ENCODE measurements at places on chromosomes 5 and 9.

- peak; percentile 35 for DNase-seq
These were observed 132.1 kb downstream of the AP3B1 start for GRCh38 chr5:78162253-78162862.

DNA sequence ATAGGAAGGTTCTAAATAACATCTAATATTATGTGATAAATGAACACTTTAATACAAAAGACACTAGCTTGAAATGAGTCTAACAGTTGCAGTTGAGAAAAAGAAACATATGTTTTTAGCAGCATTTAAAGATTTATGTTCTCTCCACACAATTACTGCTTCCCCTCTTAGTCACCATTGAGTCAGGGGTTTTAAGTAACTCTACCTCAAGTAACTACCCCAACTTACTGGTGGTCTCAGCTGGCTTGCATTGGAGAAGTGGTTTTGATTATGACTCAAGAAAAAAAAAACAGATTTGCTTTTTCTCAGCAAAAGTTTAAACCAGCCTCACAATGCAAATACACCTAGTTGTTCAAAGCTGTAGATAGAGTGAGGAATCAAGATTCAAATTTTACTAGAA is 1216.5 kb upstream of the CDH9 start:
- DNase-seq, result peak; percentile 13

DNA sequence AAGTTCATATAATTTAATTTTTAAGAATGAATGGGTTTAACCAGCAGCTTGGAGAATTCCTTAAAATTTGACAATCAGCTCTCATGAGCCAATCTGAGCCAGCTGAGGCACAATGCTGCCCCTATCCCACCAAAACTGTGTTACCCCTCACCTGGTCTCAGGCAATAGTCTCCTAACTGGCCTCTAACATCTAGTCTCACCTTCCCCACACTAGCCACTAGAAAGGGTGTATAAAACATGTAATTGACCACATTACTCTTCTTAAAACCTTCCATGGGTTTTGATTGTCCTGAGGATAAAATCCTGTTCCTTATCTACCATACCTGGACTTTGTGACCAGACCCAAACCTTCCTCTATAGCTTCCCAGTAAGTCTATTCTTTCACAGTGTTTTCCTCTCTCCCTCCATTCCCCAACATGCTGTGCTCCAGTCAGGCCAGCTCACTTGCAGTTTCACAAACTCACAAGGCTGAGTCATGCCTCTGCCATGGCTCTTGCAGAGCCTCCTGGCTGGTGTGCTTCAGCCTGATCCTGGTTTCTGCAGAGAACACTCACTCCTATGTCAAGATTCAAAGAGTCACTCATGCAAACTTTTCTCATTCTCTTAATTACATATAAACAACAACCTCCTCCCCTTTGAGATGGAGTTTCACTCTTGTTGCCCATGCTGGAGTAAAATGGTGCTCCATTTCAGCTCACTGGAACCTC is 16.0 kb upstream of the ZCCHC7 start:
- peak; percentile 81 for DNase-seq

GRCh38 chr9:127706836-127707241 is at the start of gene CFAP157:
Gene CFAP157, plus strand, starts transcription at chr9:127706988. Its CDS starts 44 bp downstream, at chr9:127707032.
- DNase-seq, result peak; percentile 56

DNA sequence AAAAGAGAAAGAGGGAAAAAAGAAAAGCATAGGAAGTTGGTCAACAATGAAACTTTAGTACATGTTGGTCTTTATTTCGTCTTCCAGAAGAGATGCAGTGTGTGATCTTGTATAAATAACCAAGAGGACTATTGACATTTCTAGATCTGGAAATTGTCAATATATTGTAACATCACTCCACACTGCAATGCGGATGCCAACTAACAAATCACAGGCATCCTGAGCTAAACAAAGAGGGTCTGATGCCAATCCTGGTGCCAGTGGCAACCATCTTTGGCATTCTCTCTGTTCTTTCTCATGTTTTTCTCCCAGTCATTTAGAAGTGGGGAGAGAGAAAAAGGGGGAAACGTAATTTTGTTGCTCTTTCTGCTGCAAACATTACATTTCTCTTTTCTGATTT is 9.7 kb downstream of the NFIB start:
- no peak for DNase-seq

- DNase-seq, result peak; percentile 54
These were observed 186.7 kb upstream of the NR4A3 start for GRCh38 chr9:99635032-99635431.

- DNase-seq, result no peak
These were observed 215.1 kb upstream of the ZNF608 start for GRCh38 chr5:124961521-124961920.

DNA sequence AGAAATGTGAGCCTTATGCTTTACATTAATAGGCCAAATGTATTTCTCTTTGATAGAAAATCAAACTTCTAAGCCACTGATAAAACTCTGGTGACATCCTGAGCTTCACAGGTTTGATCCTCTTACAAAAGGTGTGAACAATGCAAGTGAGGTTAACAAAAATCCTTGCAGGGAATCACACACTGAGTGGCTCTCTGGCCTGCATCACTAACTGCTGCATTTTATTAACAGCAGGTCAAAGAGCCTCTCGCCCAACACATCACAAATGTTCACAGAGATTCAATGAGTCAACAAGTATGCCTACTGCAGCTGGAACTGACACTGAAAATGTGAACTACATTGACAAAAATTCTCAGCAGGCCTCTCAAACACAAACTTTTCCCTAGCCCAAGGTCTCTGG is 122.3 kb downstream of the SEMA5A start:
- peak; percentile 34 for DNase-seq

Data from M059J (cell line).